ENCODE measurements at places on chromosomes 7 and 10.

DNA sequence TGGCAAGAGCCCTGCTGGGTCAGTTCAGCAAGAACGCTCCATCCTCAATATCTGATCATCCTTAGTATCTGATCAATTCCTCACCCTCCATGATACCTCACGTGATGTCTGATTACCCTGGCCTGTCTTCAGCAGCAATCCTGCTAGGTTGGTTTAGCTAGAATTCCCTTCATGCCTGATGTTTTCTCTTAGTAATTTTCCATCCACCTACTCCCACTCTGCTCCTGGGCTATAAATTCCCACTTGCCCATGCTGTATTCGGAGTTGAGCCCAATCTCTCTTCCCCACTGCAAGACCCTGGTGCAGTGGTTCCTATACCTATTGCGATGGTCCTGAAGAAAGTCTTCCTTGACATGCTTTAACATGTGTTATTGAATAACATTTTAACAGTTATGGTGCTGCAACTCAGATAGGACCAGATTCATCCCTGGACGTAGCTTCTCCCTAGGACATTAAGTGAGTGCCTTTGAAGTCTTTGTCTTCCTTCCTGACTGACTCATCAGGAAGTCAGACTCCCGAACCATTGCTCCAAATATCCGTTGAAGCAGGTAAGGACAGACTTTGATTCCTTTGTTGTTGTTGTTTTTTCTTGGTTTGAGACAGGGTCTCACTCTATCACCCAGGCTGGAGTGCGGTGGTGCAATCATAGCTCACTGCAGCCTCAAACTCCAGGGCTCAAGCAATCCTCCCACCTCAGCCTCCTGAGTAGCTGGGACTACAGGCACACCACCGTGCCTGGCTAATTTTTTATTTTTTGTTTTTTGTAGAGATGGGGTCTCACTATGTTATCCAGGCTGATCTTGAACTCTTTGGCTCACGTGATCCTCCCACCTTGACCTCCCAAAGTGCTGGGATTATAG is 29.4 kb upstream of the CLDN3 start:
- DNase-seq, result no peak

DNA sequence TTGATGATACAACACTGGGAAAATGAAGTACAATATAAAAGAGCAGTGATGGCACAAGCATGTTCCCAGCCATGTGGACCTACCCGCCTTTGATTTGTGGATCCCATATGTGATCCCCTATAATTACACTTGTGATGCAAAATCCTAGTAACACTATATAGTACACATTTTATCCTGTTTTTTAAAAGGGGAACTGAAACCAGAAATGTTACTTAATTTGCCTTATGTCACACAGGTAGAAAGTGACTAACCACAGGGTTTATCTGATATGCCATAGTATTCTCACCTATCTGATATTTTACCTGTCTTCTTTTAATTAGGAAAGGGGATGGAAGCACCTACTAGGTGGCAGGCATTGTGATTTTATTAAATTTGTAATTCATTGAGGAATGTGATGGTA is 35.0 kb downstream of the ARMC3 start:
- DNase-seq, result no peak

- DNase-seq, result no peak
Observed at GRCh38 chr7:38481401-38481800, 149.8 kb downstream of the AMPH start.

DNA sequence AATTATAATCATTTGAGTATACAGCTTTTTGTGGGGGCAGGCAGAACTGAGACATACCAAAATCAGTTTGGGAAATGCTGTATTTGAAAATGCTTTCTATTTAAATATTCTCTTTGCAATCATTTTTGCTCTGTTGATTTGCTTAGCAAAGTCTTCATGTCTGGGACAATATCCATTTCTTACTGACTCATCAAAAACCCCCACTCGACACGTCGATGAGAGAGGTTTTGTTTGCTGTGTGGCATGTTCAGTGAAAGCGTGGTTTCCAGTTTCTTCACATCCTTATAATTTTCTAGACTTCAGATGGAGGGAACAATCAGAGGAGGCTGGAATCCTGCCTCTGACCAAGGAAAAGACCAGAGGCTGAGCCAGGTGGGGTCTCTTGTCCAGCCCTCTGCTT is 28.9 kb downstream of the HTRA1 start:
- no peak for DNase-seq

DNA sequence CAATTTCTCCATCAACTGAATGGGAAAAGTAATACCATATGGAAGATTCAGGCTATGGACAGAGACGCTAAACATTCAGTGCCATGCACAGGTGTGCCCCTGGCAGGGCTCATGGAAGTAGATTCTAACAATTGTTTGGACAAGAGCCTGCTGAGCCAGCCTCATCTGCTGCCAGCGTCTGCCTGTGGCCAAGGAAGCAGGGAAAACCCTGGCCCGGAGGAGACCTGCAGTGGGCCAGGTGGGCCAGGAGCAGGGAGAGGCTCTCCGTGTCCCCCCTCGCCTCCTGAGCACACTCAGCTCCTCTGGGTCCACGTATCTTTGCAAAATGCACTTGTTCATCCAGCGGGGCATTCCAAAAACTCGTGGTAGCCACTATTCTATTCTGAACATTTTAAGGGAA is 130.1 kb downstream of the TCERG1L start:
- DNase-seq, result no peak

DNA sequence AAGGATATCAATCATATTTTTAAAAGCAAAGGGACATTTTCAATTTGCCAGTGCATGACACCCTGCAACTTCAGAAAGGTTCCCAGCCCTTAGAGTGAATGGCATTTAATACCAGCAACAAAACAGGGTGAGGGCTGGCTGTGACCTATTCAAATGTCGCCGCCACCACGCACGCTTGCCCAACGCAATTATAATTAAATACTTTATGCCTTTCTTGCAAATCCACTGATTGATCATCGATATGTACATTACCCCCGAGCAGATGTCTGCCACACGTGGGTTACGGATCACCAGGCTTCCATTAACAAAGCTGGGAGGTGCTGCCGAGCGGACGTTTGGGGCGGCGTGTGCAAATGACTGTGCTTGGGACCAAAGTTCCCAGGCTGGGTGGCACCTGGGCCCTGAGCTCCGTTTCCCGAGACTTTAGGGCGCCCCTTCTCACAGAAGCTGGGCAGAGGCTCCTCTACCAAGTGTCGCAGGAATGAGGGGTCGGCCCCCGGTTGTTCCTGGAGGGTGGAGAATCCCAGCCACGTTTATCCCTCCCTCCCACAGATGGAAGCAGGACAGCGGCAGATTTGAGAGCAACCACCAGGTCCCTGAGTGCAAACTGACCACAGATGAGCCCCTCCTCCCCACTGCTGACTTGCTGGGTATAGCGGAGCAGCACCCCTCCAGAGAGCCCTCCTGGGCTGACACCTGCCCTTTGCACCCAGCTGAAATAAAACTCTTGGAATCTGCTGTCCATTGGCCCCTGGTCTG is 3.9 kb downstream of the FOXL3 start:
- no peak for DNase-seq

DNA sequence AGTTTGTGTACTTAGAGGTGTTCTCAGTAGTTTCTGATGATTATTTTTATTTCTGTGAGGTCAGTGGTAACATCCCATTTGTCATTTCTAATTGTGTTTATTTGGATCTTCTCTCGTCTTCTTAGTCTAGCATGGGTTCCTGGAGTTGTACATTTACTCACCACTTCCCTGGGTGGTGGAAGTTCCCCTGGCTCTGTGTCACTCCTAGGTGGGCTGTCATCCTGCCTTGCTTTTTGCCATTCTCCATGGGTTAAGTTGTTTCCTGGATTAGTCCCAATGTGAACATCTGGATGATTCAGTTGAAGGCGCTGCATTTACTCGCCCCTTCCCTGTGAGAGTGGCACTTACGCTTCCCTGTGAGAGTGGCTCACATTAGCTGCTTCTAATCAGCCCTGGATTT is 48.2 kb downstream of the GSAP start:
- DNase-seq, result no peak

GRCh38 chr10:15211464-15211979 is 43.0 kb upstream of the NMT2 start:
- no peak for DNase-seq

DNA sequence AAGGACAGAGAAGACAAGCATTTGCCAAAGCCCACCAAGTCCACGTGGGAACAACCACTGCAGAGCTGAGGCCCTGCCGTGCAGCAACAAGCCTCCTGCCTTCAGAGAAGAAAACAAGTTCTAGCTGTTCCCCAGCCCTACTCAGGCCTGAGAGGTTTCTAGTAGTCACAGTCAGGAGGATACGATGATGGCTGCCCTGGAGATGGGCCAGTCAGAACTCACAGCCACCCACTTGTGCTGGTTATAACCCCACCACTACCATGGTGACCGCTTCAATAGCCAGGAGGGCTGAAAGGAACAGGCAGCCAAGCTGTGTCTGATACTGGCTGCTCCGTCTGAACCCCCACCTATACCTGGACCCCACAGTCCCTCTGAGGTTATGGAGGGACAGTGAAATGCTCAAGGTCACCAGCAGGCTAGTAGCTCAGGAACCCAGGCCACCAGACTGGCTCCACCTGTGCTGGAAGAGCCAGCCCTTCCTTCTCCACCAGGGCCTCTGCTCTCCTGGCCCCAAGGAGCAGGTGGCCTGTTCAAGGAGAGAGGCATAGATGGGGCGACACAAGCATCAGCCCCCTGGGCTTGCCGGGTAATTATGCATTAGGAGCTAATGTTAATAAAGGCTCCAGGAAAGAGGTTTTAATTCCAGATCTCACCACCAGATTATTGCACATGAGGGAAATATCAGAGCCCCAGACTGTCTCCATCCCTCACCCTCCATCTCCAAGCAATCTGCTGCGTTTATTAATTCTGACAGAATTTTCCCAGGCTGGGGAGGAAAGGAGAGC is 125.8 kb upstream of the PCBD1 start:
- DNase-seq, result no peak

DNA sequence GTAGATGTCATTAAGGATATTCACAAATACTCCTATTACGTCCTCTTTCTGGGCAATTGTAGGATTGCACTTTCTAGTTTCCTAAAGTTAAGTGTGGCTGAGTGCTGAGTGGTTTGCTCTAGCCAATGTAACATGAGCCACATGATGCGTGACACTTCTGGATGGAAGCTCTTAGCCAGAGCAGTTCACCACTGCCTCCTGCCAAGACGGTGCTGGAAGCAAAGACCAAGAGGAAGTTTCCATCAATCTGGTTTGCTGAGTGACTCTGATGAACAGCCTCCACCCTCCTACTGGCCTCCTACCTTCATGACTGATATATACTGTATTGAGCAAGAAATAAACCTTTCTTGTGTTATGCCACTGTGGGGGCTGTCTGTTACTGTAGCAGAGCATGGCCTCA is 318.1 kb downstream of the KCNMA1 start:
- DNase-seq, result no peak

GRCh38 chr10:85045046-85045445 is 716.7 kb downstream of the CCSER2 start:
- no peak for DNase-seq

DNA sequence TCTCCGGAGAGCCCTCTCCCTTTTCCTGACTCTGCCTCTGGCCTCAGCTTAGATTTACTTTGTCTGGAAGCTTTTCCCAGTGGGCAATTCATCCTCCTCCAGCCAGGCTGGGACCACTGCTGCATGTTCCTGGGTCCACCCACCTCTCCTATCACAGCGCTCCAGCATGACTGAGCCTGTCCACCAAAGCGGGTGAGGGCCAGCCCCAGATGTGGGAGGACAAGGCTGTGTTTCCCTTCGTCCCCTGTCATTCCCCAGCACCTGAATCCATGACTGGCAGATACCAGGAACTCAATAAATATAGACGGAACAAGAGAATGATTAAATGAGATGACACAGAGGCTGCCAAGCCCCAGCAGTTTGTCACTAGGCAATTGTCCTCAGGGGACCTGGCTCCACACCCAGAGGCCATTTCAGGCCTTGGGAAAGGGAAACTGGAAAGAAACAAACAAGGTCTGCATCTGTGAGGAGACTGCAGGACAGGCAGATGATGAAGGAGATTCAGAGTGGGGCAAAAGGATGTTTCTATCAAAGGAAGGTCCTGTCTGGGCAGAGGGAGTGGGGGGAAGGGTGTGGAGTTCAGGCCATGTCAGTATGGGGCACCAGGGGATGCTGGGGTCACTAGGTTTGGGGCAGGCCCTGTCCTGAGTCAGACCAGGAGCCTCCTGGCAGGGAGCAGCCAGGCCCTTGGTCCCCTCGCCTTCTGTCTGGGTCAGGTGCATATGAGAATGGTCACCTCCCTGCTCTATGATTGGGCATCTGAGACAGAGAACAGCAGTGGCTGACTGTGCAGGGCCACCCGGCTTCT is 576.4 kb downstream of the GRID1 start:
- no peak for DNase-seq

DNA sequence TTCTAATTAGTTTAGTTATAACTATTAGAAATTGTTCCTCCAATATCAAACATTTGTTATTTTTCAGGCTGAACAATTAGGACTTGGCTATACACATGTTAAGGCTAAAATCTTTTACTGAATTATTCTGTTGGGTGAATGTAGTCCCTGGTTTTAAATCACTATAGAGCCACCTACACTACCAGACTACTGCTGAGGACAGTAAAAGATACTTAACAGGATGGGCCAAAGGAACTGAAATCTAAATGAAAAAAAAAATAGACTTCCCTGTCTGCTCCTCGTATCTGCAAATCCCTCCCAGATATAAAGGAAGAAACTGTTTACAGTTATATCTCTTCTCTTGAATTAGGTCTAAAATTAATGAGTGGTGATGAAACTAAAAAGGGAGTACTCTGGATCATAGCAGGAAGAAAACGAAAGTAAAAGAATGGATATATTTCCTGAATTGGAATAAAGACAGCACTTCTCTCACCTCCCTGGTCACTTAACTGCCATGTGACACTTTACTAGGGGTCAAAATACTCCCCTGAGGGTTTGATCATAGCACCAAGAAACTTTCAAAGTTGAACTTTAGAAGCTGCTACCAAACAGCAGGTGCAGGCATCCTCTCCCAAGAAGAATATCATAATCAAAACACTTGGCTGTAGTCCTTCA is 12.7 kb downstream of the FBXW4 start:
- DNase-seq, result no peak

DNA sequence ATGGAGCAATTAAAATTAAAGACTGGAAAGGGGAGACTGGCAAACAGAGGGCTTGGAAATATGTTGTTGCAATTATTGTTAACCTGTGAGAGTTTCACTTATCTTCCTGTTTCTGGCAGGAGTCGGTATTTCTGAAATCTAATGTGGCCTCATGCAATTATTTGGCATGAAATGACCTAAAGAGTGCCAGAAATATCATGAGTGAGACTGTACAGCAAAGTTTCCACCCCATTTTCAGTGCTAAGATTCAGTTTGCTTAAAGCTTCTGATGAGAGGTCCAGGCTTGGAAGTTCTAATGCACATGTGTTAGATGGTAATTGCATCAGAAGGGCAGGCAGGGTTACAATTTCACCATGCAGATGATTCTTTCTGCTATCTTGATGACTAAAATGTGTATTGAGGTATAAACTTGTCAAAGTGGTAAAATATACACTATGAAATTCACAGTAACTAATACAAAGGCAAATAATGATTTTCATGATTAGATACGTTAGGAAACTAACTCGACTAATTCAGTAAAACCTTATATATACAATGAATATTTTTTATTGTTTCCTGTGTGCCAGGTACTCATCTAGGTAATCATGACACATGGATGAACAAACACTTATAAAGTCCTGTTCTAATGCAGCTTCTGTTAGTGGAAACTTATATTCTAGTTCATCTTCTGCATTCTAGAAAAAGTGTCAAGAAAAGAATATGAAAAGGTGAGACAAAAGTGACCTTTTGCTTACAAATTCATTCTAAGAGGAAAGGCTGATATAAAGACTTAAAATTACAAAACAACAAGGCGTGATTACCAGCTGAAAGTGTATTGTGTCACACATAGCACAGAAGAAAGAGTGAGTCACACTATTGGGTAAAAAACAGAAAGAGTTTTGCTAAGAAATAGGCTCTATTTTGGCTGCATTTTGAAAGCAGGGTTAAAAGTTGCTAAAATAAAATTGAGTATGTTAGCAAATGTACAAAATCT is 533.4 kb upstream of the SEMA3D start:
- peak; percentile 8 for DNase-seq

All from right kidney (tissue), 9 donors.